ENCODE measurements at places on chromosomes 5 and 9.

- DNase-seq: no peak
Measured at GRCh38 chr5:126031989-126032716, 391.1 kb upstream of the GRAMD2B start.

GRCh38 chr5:50535393-50535792 is 94.3 kb upstream of the EMB start:
- no peak for DNase-seq

DNA sequence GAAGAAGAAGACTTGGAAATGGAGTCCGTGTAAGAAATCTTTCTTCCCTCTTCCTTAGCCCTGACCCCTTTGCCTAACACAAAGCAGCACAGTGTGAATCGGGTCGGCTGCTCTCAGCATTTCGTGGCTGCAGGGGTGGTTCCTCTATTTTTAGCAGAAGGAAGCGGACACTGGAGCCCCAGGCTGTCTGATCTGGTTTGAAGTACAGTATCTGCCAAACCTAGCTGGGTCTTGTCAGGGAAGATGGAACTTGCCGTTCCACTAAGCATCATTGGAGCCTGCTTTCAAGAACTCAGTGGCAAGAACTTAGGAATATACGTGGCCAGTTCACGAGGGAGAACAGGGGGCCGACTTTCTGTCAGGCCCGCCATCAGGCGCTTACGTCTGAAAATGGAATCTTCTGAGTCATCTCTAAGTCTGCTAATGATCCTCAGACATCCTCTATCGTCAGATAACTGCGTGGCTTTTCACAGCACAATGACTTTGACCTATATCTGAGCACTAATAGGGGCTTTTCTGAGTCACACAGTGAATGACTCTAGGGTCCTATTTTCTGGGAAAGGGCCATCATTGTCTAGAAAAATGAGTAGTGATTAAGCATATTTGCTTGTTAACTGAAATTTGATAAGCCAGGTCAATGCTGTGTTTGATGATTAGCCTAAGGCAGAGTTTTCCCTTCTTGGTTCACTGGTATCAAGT is 43.3 kb upstream of the NCS1 start:
- DNase-seq: peak; percentile 44

- no peak for DNase-seq
Measured at GRCh38 chr5:131305138-131305689, 41.4 kb downstream of the CDC42SE2 start.

DNA sequence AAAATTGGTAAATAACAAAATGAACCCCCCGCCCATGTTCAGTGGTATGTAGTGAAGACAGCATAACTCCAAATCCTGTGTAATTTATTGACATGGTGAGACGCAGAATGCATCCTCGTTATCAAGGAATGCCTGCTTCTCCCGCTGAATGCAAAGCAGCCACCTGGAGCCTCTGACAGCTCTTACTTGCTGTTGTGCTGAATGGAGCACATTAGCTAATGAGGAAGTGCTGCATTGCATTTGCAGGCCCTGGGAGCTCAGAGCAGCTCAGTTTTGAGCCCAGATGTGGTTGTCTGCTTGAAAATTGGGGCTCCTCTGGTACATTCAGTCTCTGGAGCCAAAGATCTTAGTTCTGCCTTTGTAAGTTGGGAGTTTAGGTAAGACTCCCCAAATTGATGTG is 28.9 kb downstream of the PLAC8L1 start:
- DNase-seq: no peak

All from stimulated activated CD8-positive, alpha-beta memory T cell treated with anti-CD3 and anti-CD28 coated beads, Interleukin-4, amount 100 ng/mL, for 1 hour (primary cell).